ENCODE measurements at places on chromosomes 12 and 14.

GRCh38 chr14:90034156-90034555 is 27.6 kb upstream of the KCNK13 start:
- DNase-seq, result no peak

DNA sequence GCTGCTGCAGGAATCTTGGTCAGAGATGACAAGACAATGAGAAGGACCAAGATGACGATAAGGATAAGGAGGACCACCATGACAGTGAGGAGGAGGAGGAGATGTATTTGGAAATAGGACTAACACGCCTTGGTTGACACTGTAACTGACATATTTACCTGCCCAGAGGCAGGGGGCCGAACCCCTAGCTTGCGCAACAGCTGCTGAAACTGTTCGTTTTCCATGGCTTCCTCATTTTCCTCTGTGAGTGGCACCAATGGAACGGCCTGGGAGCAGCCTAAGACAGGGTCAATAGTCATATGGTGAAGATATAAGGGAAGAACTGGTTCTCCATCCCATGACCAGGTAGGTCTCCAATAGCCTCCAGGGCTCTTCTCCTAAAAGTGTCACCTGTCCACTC is 28.8 kb downstream of the TIMELESS start:
- no peak for DNase-seq

DNA sequence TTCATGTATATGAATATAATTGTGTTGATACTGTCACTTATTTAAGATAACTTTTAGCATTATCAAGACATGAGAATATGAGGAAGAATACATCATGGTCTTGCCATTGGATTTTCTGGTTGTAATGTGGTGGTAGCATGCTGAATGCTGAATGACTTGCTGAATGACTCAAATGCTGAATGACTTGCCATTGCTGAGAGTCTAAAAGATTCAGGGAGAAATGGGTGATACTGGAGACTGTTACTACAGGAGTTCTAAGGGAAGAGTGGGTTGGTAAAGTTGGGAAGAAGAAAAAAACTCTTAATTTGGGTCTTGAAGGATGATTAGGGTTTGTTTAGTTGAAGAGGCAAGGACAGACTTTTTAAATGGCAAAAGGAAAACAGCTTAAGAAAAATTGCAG is 72.1 kb upstream of the MANSC4 start:
- no peak for DNase-seq

DNA sequence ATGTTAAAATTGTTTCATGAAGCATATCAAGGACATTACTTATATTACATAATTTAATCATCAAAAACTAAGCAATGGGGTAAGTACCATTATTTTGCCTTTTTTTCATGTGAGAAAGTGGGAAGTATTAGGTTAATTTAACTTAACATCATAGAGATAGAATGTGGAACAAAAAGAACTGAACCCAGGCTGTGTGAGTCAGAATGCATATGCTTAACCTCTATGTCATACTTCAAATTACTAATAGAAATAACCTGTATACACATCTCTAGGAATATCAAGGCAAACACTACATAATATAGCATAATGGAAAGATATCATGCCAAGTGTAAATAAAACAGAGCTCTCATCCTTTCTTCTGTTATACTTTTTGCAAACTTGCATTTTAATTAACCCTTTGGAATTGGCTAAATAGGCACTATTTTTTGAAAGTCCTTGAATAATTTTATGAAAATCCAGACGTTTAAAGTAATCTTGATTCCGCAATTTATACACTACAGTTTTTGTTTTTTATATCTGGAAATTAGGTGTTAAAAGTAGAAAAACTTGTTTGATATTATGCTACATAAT is 777.7 kb downstream of the SLC6A15 start:
- DNase-seq, result no peak
